ENCODE measurements at places on chromosomes 16 and 17.
A peak's percentile ranks its signal among the peaks of the same experiment; 100 is the strongest.

GRCh38 chr17:77857613-77858012 lies 100.9 kb upstream of the TNRC6C start:
- DNase-seq = peak; percentile 27
- no peak overlapping the region for H3K4me3 ChIP-seq
- no peaks in the 10 kb centered on the region for H3K27me3 ChIP-seq
- peaks cover 19% of the 10 kb centered on the region for H3K4me1 ChIP-seq
- H3K36me3 ChIP-seq = no peaks in the 10 kb centered on the region
- H3K27ac ChIP-seq = no peak overlapping the region

DNA sequence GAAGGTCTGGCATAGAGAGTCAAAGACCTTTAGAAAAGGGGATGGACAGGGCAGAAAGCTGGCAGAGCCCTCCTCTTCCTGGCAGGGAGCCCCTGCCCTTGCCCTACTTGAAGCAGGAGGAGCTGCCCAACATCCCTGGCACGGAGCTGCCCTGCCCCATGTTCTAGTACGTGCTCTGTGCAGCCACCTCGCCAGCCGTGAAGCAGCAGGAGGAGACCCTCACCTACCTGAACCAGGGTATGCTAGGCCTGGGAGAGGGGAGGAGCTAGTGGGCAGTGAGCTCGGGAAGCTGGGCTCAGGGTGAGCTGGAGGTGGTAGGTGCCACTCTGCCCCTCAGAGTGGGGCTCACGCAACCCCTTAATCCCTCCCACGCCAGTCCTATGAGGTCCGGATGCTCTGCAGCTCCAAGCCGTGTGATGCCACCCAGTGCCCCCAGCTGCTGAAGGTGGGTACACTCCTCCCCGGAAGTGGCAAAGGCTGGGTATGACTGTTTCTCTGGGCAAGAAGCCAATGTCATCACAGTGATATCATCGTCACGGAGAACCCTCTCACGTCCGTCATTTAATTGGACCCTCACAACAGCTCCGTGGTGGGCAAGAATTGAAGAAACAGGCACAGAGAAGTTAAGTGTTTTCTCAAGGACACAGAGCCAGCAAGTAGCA lies 12.7 kb upstream of the STAC2 start:
- no peaks in the 10 kb centered on the region for H3K27me3 ChIP-seq
- peak overlapping the region; percentile 77 for H3K27ac ChIP-seq
- peak overlapping the region; percentile 28 for H3K4me3 ChIP-seq
- peak; percentile 64 for DNase-seq
- no peaks in the 10 kb centered on the region for H3K36me3 ChIP-seq

DNA sequence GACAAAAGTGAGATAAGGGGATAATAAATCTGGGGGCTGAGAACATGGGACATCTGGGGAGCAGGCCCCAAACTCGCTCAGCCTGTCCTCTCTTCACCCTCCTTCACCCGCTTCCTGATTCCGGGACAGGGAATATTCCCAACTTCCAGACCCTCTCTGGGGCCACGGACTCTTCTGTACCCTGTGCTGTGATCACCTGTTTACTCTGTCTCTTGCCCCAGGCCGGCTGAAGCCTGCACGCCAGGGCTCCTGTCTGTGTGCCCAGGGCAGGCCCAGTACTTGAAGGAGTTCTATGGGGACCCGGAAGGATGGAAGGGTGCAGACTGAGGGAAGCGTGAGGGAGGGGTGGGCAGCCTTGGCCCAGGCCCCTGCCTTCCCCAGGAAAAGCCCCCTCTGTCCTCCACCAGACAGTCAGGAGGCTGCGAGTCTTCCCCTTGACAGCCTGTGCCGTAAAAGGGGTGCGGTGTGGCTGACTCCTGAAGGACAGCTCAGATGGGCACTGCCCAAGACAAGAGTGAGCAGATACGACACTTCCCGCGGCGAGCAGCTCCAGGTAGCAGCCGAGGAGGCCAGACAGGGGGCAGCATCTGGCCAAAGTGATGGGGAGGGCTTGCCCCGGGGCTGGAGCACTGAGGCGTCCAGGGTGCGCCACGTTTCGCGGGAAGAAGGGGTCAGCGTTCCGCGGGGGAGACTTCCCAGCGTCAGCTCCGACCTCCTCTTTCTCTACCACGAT lies 1.0 kb upstream of the CCNF start:
- H3K27me3 ChIP-seq = no peaks in the 10 kb centered on the region
- H3K36me3 ChIP-seq = peaks cover 10% of the 10 kb centered on the region
- no peak for DNase-seq
- H3K27ac ChIP-seq = no peak overlapping the region
- H3K4me1 ChIP-seq = peaks cover 21% of the 10 kb centered on the region

DNA sequence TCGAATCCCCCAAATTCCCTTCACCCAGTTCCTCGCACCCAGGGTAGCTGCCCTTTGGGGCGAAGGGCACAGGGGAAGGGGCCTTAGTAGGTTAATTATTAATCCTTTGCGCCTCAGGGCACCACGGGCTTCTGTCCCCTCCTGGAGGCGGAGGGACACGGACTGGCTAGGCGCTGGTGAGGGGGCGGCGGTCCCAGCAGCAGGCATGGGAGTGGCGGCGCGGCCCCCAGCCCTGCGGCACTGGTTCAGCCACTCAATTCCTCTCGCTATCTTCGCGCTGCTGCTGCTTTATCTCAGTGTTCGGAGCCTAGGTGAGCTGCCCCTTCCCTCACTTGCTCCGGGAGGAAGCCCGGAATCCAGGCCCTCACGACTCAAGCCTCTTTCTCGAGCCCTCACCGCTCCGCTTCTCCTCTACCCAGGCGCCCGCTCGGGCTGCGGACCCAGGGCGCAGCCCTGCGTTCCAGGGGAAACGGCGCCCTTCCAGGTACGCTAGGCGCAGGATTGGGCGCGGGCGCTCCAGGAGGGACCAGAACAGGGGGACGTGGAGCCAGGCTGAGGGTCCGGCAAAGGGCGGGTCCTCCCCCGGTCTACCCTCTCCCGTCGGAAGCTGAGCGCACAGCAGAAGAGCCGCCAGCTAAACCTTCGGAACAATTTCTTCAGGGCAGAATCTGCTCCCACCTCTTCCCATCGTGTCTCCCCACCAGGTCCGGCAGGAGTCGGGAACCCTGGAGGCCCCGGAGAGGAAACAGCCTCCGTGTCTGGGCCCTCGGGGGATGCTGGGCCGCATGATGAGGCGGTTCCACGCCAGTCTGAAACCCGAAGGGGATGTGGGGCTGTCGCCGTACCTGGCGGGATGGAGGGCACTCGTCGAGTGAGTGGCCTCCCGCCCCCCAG lies at the start of gene GLTPD2:
Gene GLTPD2, plus strand, starts transcription at position 158 of the 894 bp plus-strand sequence. Its CDS starts 48 bp downstream, at position 206.
- H3K4me1 ChIP-seq = peaks cover 38% of the 10 kb centered on the region
- peak within 1 kb of the TSS; percentile 74 for H3K27ac ChIP-seq
- peak within 1 kb of the TSS; percentile 65 for H3K4me3 ChIP-seq
- peaks cover 38% of the 10 kb centered on the region for H3K27me3 ChIP-seq
- no peak for DNase-seq
- H3K36me3 ChIP-seq = no peaks in the 10 kb centered on the region

- no peaks in the 10 kb centered on the region for H3K36me3 ChIP-seq
- no peak overlapping the region for H3K27ac ChIP-seq
- H3K4me3 ChIP-seq = no peak overlapping the region
- peaks cover 5% of the 10 kb centered on the region for H3K27me3 ChIP-seq
- no peak for DNase-seq
Observed at GRCh38 chr17:72600934-72601333, 480.1 kb downstream of the SOX9 start.

DNA sequence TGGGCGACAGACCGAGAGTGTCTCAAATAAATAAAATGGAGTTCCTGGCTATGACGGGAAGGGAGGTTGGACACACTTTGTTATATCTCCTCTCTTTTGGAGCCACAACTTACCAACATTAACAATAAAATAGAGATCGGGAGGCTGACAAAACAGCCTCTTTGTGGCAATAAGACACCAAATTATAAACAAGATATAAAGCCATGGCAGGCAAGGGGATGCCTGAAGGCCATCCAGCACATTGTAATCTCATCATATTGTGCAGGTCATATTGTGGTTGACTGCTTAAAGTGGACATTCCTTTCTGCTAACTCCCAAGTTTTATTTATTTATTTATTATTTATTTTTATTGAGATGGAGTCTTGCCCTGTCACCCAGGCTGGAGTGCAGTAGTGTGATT lies 59.9 kb upstream of the MGAT5B start:
- H3K27ac ChIP-seq = no peak overlapping the region
- H3K4me3 ChIP-seq = no peak overlapping the region
- H3K27me3 ChIP-seq = no peaks in the 10 kb centered on the region
- no peak for DNase-seq
- H3K4me1 ChIP-seq = no peaks in the 10 kb centered on the region

GRCh38 chr16:3207086-3207953 lies 19.3 kb downstream of the OR1F1 start:
- peaks cover 5% of the 10 kb centered on the region for H3K4me1 ChIP-seq
- DNase-seq = no peak
- no peaks in the 10 kb centered on the region for H3K27me3 ChIP-seq
- no peak overlapping the region for H3K27ac ChIP-seq

DNA sequence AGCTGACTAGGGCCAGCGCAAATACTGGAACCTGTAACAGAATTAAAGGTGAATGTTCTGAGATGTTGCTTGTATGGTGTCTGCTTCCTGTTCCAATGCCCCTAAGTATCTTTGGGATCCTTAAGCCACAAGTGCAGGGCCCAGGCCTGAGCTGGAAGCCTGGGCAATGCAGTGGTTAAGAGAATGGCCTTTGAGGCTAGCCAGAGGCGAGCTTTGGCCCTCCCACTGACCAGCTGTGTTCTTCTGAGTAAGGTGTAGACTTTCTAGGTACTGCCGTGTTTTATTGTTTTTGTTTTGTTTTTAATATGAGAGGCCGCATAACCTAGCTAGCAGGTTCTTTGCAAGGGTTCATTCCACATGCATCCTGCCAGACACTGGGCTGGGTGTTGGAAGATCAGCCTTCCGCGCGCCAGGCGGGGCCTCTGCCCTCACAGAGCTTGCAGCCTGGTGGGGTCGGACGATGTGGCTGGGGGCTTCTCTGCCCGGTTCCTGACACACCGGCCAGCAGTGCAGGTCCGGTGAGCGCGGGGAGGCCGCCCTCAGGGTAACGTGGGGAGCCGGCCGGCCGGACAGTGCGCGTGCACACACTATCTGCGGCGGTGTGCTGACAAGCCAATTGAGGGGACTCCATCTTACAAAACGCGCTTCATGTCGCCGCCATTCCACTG lies 551 bp upstream of the MLX start:
- peaks cover 70% of the 10 kb centered on the region for H3K4me1 ChIP-seq
- H3K27ac ChIP-seq = peak overlapping the region; percentile 86
- peaks cover 62% of the 10 kb centered on the region for H3K36me3 ChIP-seq
- peak; percentile 26 for DNase-seq
- H3K27me3 ChIP-seq = no peaks in the 10 kb centered on the region

DNA sequence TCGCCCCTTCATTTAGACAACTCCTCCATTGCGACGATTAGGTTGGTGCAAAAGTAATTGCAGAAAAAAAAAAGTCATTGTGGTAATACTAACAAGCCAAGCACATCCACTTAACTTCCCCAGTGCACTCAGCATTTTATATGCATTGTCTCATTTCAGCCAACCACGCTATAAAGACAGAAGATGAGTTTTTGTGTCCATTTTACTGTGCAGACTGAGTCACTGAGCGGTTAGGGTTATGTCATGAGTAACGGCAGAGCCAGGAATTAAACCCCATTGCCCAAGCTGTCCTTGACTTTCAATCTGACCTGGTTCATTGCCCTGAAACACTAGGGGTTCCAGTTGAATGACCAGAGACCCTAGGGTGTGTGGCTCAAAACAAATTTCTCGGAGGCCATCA lies 218.7 kb downstream of the XYLT1 start:
- no peaks in the 10 kb centered on the region for H3K27me3 ChIP-seq
- H3K36me3 ChIP-seq = peaks cover 11% of the 10 kb centered on the region
- no peak for DNase-seq
- no peak overlapping the region for H3K4me3 ChIP-seq

DNA sequence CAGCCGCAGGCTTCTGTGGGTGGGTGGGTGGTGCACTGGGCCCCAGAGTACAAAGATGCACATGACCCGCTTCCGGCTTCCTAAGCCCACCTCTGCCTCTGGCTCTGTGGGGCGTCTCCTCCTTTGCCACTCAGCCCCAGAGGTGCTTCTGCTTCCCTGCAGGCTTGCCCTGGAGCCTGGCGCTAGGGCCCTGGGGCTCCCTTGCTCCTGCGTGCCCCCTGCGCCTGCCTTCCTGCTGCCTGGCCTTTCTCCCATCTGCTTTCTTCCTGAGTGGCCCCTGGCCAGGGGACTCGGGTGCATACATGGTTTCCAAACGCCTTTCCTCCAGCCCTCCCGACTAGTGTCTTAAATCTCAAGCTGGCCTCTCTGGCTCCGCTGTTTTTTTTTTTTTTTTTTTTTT lies 3.4 kb downstream of the WWOX start:
- H3K27me3 ChIP-seq = no peaks in the 10 kb centered on the region
- DNase-seq = no peak
- peaks cover 3% of the 10 kb centered on the region for H3K36me3 ChIP-seq
- H3K27ac ChIP-seq = no peak overlapping the region
- peaks cover 29% of the 10 kb centered on the region for H3K4me1 ChIP-seq
- no peak overlapping the region for H3K4me3 ChIP-seq

GRCh38 chr17:36069136-36069535 lies 5.1 kb downstream of the CCL18 start:
- peaks cover 9% of the 10 kb centered on the region for H3K4me1 ChIP-seq
- peaks cover 4% of the 10 kb centered on the region for H3K27me3 ChIP-seq
- H3K4me3 ChIP-seq = no peak overlapping the region
- H3K27ac ChIP-seq = no peak overlapping the region
- no peaks in the 10 kb centered on the region for H3K36me3 ChIP-seq

DNA sequence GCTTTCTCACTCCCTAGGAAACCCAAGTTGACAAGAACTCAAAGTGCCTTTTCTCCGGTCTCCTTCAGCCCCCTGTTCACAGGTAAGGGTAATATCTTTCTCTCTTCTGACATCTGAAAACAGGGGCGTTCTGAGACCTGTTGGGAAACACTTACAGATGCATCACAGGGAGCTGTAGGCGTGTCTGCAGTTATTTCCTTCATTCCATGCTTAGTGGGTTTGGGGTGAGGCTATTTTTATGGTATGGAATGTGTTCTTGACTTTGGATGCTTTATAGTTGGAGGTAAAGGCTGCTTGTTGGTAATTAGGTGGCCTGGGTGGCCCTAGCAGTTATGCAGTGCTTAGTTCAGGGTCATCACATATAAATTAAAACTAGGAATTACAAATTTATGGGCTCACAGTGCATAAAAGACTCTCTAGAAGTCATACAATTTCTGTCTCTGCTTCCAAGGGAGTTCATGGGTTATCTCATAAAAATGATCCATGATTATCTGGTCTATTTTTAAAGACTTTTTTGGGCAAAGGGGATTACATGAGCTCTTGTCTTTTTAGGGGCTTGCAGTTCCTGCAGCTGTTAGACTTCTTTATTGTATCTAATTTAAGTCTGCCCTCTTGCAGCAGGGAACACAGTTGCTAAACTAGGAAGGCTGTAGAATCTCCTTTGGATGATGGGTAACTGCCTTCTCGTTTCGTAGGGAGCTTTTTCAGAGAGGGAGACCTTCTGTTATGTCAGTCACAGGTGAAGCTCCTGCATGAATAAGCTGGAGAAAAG lies 10.2 kb downstream of the SOCS7 start:
- no peak for DNase-seq
- H3K36me3 ChIP-seq = peaks cover 29% of the 10 kb centered on the region
- no peaks in the 10 kb centered on the region for H3K4me1 ChIP-seq

GRCh38 chr16:74617206-74617788 lies 10.4 kb upstream of the GLG1 start:
- no peaks in the 10 kb centered on the region for H3K4me1 ChIP-seq
- no peak for DNase-seq
- H3K4me3 ChIP-seq = no peak overlapping the region
- no peaks in the 10 kb centered on the region for H3K27me3 ChIP-seq
- H3K27ac ChIP-seq = no peak overlapping the region
- H3K36me3 ChIP-seq = peaks cover 15% of the 10 kb centered on the region

GRCh38 chr17:77393274-77393600 lies 252.5 kb downstream of the SEC14L1 start:
- no peak for DNase-seq
- H3K4me1 ChIP-seq = peaks cover 91% of the 10 kb centered on the region
- H3K4me3 ChIP-seq = no peak overlapping the region
- H3K36me3 ChIP-seq = peaks cover 12% of the 10 kb centered on the region

Measured in CD4-positive, alpha-beta T cell (primary cell).